ENCODE measurements at places on chromosomes 5 and 9.
A peak's percentile ranks its signal among the peaks of the same experiment; 100 is the strongest.

DNA sequence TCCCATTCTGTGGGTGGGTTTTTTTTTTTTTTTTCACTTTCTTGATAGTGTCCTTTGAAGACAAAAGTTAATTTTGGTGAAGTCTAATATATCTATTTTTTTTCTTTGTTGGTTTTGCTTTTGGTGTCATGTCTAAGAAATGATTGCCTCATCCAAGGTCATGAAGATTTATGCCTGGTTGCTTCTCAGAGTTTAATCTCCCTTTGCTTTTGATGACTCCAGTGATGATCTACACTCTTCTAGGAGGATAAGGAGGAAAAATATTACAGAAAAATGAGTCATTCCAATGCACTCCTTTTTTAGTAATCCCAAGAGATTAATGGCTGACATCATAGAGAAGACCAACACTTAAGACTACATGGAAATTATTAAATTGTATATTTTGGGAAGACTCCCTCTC is 79.7 kb upstream of the ICE1 start:
- no peak for DNase-seq

DNA sequence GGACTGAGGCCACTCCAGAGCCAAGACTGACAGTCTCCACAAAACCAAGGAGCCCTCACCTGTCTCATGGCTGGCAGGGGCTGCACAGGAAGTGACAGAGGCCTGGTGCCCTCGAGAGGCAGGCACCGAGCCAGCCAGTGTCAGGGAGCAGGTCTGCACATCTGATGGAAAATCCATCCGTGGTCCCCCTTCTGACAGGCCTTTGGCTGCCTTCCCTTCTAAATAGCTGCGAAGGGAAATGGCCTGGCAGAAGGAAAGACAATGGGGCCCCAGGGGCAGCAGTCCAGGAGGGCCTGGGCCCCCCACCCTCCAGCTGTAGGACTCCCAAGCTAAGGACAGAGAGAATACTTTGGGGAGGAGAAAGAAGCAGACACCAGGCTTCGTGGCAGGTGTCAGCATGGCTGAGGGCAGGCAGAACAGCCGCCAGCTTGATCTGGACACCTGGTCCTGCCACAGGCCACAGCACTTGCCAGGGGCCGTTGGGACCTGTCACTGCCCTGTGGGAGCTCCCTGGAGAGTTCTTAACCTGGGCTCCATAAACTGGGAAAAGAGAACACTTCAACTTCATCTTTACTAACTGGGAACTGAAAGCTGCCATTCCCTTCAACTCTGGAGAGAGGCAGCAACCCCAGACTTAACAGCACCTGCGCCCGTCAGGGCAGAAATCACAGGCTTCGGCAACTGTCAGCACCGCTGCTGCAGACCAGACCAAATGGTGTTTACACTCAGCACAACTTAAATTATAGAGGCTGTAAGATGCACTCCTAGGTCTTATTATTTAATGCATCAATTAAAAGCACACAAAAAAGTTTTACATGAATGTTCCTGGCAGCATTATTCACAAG is 22.0 kb downstream of the ADAMTS2 start:
- peak; percentile 41 for DNase-seq

DNA sequence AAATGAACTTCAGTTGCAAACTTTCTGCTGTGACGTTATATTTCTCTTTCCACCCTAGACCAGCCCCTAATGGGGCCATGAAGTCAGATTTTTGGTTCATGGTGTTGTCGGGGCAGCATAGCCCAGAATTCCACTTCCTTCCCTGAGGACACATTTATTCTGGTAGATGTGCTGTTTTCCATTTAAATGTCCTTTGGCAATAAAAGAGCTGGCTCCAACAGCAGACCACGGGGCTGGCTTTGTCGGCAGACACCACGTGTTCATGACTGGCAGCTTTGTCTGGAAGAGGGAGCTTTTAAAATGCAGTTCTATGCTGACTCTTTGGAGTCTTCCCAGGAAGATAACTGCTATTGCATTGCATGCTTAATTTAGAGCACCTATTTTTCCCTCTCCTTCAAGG is 17.6 kb upstream of the LCP2 start:
- peak; percentile 85 for DNase-seq

DNA sequence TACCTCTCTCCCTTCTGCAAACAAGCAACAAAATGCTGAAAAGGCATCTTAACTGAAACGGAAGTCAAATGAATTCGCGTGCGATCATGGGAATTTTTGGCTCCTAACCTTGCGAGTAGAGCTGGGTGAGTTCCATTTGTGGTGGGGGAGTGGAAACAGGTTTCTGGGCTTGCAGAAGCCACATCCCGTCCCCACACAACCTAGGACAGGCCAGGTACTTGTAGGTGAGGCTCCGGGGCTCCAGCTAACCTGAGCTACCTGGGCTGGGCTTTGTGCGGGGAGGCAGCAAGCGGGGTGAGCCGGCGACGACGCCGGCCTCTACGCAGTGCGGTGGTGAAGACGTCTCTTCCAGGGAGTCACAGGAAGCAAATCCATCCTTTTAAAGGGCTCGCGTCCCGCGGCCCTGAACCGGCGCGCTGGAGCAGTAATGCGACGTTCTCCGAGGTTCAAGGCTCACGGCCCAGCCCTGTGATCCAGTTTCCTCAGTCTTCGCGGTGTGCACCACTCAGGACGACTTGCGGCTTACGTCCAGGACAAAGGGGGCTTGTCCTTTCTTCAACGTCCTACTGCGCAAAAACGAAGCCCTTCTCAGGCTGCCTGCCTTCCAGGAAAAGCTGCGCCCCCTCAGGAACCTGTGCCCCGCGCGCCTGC is 567 bp upstream of the SPIN1 start:
- DNase-seq, result peak; percentile 69

- DNase-seq, result no peak
These were observed 174.7 kb downstream of the CYLC2 start for GRCh38 chr9:103169798-103170197.

- no peak for DNase-seq
These were observed 51.2 kb downstream of the NDST1 start for GRCh38 chr5:150559088-150559487.

DNA sequence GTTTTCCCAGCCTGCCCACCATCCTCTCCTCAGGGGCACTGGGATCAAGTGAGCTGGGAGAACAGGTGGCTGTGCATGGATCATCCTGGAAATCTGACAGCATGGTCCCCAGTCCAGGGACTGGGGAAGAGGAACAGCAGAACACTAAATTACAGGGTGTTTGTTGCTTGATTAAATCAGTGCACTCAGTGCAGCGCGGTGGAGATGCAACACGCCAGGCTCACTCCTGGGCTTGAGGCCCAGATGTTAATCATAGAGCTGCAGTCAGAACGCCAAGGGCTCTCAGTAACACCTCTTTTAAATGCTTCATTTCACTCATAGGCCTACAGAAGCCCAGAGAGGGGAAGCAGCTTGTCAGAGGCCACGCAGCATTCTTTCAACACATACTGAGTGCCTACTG is 14.2 kb upstream of the LARP1 start:
- DNase-seq, result peak; percentile 37

- DNase-seq, result no peak
These were observed 47.7 kb upstream of the TESK1 start for GRCh38 chr9:35557320-35557719.

- peak; percentile 71 for DNase-seq
These were observed 266.2 kb downstream of the NSG2 start for GRCh38 chr5:174311531-174312269.

- no peak for DNase-seq
These were observed 47.5 kb upstream of the NRARP start for GRCh38 chr9:137349471-137350033.

DNA sequence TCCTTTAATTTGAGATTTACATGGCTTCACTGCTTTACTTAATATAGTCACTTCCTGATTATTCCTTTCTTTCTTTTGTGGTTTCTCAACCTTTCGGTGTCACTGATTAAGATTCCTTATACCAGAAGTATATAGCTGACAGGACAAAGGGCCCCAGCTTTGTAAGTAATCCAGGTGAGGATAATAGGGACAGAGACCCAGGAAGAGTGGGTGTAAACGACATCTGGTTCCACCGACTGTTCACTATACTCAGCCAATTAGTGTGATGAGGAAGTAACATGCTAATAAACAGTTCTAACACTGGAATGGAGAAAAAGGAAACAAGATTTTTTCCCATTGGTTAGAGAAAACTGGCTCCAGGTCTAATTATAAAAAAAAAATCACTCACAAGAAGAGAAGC is 286.3 kb upstream of the EFNA5 start:
- DNase-seq, result no peak

GRCh38 chr5:8471581-8471980 is 602.6 kb downstream of the MTRR start:
- no peak for DNase-seq

DNA sequence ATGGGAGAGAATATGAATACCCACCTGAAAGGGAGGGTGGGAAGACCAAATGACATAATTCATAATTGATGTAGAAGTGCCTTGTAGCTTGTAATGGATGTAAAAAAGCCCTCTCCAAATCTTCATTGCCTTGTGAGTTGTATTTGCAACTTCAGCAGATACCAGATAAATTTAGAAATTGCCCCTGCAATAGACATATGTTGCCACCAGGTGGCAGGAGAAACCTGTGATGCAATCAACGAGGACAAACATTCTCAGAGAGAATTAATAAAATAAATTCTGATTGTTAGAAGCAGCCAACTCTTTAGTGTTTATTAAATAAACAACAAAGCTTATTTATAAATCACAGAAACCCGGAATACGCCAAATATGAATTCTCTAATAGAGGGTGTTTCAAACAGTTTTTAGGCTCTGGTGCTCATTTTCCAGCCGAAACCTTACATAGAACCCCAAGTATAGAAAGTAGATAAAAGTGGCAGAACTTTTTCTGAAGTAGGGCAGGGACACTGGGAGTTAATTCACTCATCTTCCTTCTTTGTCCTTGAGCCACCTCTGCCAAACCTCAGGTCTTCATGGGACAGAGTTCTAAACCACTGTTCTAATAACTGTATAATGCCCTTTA is 147.8 kb downstream of the TMEM38B start:
- no peak for DNase-seq

GRCh38 chr5:109689740-109690241 is at the start of gene MAN2A1:
Gene MAN2A1 (plus strand): TSS chr5:109689927. CDS start chr5:109690418, 491 bp downstream.
- DNase-seq, result peak; percentile 90
